ENCODE measurements at places on chromosomes 7 and 10. TPM values are rescaled to one million over a fixed set of nuclear protein-coding genes. Genes with fewer than 3 reads are reported as not detected.

Gene ZNF117
- 20.4 TPM for total RNA-seq

Gene PRPS1L1
- not detected for total RNA-seq

Gene MMRN2
- total RNA-seq: 6.1 TPM

Gene SNX10
- total RNA-seq: 0.53 TPM

Gene EN2
- not detected for total RNA-seq

Gene MOGAT3
- not detected for total RNA-seq

Gene TRPV5
- total RNA-seq: not detected

Gene STK31
- total RNA-seq: 0.26 TPM

Gene PPP1R17
- total RNA-seq: not detected

Gene ELN
- under 0.01 TPM for total RNA-seq

Gene COL1A2
- 46.9 TPM for total RNA-seq

Gene LRRD1
- total RNA-seq: 0.13 TPM

Gene RPEL1
- 0.13 TPM for total RNA-seq

Gene CARD11
- 3.3 TPM for total RNA-seq

Gene NYAP1
- total RNA-seq: under 0.01 TPM

Gene ADCY1
- total RNA-seq: 1.0 TPM

Gene GHRHR
- not detected for total RNA-seq

Gene TMEM184A
- 43.8 TPM for total RNA-seq

Gene BLNK
- total RNA-seq: 9.2 TPM

Gene AGMO
- total RNA-seq: under 0.01 TPM

Gene CYP2C8
- not detected for total RNA-seq

All from bronchial epithelial cell (primary cell).